AG20443 (cell line): ENCODE measurements at places on chromosomes 16 and 17.

DNA sequence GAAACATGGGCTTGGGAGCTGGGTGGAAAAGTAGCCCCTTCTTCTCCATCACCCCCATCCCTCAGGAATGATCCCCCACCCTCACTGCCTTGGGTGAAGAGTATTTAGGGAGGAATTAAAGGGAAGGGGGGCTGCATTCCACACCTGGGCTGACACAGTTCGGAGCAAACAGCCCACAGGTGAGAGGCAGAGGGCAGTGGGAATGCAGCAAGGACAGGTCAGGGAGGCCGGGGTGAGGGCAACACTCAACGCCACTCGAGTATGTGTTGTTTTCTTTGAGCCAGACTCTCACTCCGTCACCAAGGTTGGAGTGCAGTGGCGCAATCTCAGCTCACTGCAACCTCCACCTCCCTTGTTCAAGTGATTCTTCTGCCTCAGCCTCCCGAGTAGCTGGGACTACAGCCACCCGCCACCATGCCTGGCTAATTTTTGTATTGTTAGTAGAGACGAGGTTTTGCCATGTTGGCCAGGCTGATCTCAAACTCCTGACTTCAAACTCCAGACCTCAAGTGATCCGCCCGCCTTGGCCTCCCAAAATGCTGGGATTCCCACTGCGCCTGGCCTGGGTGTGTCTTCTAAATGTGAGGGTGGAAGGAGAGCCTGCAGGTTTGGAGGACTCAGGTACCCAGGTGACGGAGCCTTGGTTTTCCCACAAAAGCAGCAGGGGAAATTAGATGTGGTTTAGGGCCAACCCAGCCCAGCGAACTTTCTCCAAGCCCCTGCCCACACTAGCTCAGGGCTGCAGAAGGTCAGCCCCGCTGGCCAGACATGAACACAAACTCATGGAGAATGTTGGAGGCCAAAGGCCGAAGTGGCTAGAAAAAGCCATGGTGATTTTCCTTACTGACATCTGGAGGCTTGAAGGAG is 21.2 kb upstream of the ITGA3 start:
- DNase-seq, result no peak

DNA sequence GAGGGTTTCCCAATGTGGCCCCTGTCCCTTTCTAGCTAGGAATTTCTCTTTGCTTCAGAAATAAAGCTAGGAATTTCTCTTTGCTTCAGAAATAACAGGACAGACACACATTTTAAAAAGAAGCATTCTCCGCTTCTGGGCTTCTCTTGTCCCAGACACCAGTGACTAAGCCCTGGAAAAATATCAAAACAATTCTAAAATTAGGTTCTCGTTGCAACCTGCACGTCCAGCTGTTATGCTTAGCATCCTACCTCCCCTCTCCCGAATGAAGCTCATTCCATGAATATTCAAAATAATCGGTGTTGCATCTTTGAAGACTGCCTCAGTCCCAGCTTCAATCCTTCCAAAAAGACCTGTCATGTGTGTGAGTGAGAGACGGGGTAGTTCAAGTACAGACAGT is 45.6 kb upstream of the WSCD1 start:
- DNase-seq, result no peak

DNA sequence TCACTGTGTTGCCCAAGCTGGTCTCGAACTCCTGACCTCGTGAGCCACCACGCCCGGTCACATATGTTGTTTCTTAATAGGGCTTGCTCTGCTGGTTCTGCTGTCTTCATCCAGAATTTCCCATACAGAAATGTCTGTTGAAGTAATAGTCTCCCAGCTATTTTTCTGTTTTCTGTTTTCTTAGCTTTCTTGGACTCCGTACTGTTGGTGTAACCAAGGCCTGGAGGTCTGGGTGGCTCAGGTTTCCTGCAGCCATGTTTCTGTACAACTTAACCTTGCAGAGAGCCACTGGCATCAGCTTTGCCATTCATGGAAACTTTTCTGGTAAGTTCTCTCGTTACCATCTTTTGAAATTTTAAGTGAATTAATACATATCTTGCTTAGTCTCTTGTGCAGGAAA is 2.8 kb downstream of the SF3B3 start:
- DNase-seq, result no peak

GRCh38 chr16:12176051-12176450 is 199.5 kb downstream of the SNX29 start:
- no peak for DNase-seq

DNA sequence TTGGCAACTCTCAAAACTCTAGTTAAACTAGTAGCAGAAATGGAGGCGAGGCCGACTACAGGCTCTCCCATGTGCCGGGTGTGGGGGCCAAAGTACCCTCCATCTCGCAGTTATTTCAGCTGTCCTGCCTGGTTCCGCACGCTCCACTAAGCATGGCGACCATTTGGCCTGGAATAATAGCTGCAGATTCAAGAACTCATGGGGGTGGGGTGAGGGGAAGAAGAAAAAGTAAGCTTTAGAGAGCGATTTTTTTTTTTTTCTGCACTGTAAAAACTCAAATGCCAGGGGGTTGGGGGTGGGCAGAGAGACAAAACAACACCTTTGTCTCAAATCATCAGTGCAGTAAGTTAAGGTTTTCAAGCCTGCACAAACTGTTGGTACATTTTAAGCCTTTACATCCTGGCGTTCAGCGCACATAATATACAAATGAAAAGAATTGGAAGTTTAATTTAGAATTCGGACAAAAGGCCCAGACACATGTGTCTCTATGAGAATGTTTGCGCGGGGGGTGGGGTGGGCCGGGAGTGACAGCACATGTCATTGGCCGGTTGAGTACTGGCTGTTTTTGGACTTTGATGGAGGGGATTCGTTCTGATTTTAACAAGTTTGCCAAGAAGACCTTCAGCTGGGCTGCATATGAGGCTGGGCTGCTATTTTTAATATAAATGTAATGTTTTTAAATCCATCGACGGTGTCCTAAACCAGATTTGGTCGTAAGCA is 694.7 kb upstream of the SALL1 start:
- no peak for DNase-seq

GRCh38 chr16:5903153-5903552 is 805.6 kb upstream of the EEF2KMT start:
- DNase-seq, result no peak

DNA sequence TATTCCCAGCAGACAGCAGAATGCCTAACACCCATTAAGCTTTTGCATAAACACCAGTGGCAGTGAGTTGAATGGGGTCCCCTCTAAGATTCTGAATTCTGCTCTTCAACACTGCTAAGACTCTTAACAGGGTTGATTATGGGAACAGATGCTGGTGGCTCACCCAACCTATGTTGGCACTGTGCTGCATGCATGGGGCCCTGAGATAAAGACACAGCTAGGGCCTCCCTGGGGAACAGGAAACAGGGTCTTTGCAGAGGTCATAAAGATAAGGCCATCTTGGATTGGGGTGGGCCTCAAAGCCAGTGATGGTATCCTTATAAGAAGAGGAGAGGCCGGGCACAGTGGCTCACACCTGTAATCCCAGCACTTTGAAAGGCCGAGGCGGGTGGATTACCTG is 190.8 kb downstream of the SLC39A11 start:
- no peak for DNase-seq

DNA sequence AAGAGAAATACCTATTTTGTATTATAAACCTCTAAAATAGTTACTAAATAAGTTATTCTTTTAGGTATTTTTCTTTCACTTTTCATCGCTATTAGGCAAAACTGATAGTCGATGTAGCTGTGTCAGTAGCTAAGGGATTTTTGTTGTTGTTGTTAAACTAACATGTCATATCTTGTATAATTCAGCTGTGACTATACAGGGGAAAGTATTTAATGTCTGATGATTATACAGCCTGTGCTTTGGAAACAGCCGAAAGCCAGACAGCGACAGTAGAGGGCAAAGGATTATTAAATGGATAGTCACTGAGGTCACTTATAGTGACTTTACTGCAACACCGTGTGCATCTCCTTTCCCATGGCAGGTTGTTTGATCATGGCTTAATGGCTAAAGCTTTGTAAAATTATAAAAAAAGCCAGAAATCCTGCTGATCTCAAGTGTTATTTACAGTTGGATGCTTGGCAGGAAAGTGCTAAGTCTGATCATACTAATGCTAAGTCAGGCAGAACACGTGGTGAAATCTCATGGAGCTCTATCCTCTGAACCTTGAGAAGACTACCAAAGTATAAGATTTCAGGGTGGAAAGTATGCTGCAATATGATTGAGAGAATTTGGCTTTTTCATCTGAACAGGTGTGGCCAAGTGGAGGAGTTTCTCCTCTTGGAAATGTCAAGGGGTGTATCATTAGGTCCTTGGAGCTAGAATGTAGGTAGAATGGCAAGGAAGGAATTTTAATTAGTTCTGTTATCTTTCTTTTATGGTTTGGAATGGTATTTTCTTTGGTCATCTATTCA is 88.4 kb downstream of the FTO start:
- no peak for DNase-seq

DNA sequence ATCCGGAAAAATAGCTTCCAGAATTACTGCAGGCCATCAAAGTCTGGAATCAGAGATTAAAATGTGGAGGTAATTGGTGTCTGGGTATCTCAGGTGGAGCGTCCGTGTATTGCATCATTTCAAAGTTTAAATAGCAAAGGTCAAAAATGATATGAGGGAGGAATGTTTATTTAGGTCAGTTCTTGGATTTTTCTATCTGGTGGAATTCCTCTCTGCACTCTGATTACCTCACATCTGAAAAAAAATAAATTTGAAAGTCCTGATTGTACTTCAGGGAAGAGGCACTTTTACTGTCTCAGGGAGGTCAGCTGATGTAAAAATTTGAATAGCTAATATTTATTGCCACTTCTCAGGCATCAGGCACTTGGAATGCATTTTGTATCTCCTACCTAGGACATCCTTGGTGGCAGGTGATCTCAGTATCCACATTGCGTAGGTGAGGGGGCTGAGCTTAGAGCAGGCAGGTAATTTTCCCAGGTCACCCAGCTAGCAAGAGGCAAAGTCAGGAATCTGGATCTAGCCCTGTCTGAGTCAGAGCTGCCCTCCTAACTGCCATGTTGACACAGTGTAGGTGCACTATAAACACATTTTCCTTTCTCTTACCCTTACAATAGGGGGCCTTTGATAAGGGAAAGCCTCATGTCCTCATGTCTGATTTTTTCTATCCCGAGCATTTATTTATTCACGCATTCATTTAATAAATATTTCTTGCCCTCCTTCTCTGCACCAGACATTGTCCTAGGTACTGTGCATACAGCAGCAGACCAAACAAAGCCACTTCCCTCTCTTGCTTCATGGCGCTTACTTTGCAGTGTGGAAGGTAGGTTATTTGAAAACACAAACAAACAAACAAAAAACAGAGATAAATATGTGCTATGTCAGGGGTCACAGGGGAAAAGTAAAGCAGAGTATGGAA is 454.3 kb downstream of the HAPSTR1 start:
- DNase-seq, result no peak

- no peak for DNase-seq
Observed at GRCh38 chr17:55830699-55831471, 80.0 kb downstream of the PCTP start.

GRCh38 chr17:3915581-3915994 is 677 bp downstream of the P2RX1 start:
- no peak for DNase-seq

DNA sequence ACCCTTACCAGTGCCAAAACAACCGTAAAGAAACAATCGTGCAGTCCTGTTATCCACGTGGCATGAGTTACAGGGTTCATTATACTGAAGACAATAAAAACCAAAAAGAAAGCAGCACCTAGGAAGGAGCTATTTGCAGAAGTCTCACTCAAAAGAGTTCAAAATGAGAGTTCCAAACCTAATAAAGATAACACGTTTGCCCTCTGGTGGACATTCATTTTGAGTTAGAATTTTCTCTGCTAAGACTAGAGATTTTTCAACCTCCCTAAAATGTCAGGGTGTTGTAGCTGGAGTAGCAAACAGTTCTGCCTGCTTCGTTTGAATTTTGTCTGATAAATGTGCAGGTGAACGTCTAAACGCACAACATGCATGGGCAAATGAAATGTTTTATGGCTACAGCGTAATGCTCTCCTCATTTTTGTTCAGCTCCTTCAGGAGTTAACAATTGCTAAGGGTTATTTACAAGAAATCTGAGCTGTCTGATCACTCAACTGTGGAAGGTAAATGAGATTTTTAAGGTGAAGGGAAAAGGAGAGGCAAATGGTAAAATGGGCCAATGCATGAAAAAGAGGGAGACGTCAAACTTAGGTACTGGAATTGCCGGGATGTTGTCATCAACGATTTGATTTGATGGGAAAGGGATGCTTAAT is 1067.9 kb upstream of the EEF2KMT start:
- DNase-seq, result no peak

- DNase-seq, result no peak
Observed at GRCh38 chr16:4689864-4690704, 3.3 kb upstream of the NUDT16L1 start.

- peak; percentile 3 for DNase-seq
Observed at GRCh38 chr17:74491626-74492025, 25.2 kb downstream of the CD300A start.

DNA sequence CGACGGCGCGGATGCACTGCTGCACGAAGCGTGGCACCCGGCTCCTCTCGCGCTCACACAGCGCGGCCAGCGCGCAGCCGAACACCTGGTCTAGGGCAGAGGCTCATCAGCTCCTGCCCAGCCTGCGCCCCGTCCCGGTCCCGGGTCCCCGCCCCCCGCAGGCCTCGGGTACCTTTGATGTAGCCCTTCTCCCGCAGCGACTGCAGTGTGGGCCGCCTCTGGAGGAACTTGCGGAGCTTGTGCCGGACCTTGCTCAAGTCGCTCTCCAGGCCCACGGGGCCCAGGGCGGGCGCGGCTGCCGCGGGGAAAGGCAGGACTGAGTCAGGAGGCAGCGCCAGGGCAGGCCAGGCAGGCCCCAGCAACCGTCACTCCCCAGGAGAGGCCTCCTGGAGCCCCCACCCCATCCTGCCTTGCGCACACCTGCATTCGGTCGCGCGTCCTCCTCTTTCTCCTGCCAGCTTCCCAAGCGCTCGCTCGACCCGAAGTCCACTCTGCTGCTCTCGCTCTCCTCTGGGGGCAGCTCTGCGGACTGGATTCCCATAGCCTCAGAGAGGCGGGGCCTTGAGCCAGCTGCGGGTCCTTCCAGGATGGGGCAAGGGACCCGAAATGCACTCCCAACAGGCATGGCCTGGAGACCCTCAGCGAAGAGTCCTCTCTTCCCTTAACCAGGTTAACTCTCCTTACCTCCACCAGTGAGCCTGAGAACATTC is 36.0 kb downstream of the ARHGAP27 start:
- DNase-seq, result no peak

- DNase-seq, result peak; percentile 94
Observed at GRCh38 chr17:44533533-44534246, 23.6 kb upstream of the FZD2 start.

DNA sequence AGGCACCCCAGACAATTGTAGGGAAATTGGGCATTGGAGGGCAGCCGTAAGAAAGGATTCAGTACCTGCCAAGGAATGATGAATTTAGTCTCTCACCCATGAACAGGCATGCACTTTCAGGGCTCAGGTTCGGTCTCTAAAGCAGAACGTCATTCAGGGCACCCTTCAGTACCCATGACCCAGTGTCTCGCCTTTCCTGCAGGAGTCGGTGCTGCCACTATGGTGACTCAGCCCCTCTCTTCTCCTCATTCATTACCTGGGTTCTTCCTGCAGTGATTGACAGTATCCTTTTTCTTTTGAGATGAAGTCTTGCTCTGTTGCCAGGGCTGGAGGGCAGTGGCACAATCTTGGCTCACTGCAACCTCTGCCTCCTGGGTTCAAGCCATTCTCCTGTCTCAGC is 8.4 kb downstream of the SOST start:
- no peak for DNase-seq

- no peak for DNase-seq
Observed at GRCh38 chr16:11236461-11237254, 19.3 kb downstream of the SOCS1 start.

GRCh38 chr16:74083541-74083940 is 213.1 kb upstream of the PSMD7 start:
- no peak for DNase-seq
